ENCODE measurements at places on chromosomes 6 and 20.

DNA sequence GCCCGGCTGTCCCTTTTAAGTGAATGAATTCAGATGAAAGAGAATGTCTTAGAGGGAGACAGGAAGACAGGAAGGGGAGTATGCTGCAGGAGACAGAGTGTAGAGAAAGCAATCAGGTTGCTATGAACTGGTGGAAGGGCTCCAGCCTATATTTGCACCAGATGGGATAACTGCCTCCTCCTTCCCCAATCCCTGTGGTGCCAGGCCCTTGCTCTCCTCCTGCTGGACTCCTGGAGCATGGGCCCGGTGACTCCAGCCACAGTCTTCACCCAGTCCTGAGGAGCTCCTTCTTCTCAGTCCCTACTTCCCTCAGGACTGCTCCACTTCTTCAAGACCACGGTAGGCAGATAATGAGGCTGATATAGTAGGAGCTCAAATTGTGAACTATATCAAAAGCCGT lies 91.8 kb downstream of the TMEM200A start:
- no peak for DNase-seq

GRCh38 chr6:77650098-77650663 lies 2.7 kb upstream of the MEI4 start:
- DNase-seq: no peak

GRCh38 chr20:46307139-46307998 lies 929 bp downstream of the CDH22 start:
- DNase-seq: peak; percentile 47

DNA sequence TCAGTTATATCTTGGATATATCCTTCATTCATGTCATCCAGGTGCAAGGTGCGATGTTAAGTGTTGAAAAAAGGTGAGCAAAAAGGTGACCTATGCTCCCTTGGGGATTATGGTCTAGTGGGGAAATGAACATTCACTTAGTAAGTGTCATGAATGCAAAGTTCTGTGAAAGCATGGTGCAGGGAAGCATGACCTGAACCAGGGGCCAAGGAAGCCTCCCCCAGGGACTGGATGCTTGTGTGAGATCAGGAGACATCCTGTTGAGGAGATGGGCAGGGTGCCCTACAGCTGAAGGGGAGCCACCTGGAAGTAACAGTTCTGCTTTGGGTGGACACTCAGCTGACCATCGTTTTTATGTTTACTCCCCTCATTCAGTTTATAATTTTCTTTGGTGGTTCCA lies 179.5 kb downstream of the SYNDIG1 start:
- DNase-seq: no peak

GRCh38 chr6:30686009-30686907 lies at the start of gene PPP1R18:
PPP1R18 (minus strand) TSS chr6:30686645; CDS start chr6:30686018, 627 bp downstream.
- DNase-seq: peak; percentile 66

DNA sequence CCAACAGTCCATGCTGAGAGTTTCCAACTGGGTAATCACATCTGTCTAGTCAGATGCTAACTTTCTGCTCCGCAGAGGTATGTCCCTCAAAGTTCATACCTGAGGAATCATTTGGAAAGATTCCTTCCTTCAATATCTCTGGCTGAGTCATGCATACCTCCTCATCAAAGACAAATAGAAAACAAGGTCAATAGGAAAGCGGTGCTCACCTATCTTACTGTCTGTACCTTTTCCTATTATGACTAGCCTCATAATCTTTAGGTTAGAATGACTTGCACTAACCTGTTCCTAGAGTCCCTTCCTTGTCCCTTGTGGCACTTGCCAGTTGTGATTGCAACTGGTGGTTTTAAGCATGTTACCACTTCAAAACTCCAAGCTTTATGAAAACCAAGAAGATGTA lies 78.2 kb upstream of the PTPRK start:
- no peak for DNase-seq

DNA sequence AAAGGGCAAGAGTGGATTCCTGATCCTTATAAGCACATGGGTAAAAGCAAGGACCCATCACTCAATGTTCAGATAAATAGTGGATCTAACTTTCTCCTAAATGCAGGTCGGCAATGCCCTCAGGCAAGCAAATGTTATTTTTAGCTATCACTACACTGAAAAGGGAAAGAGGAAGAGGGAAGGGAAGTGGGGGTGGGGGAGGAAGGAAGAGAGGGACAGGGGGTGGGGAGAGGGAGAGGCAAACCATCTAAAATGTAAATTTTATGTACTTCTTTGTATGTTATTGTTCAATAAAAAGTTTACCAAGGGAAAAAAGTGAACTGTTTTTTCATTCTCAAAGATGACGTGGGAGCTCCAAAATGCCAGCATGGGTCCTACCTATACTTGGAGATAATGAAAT lies 44.2 kb downstream of the CHD6 start:
- DNase-seq: no peak

DNA sequence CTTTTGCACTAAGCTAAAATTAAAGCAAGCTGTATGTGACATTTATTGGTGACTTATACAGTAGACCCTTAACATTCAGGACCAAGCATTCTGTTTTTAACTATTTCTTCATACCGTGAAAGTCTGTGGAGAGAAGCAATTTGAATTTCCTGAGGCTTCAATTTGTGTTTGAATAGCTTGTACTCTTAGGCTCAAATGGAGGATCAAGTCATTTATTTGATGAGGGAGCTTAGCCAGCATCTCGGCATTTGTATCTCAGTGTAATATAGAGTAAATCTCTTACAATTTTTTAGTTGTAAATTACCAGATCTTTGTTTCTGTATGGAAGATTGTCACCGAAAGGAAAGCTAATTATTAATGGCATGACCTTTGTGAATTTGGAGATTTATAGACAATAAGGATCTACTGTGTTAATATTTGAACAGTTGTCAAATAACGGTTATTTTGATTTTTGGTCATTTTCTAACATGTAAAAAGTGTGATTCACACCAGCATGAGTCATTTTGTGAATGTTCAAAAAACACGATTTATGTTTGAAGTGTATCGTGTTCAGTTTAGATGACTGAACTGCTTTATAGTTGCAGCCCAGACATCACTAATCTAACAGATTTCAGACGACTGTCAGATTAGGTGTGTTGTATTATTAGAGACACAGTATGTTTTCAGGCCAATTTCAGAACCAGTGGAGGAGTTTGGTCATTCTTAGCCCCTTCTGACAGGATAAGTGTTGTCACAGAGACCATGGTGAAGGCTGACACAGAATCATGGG lies 332.9 kb downstream of the CDKAL1 start:
- DNase-seq: no peak

- DNase-seq: no peak
Observed at GRCh38 chr20:15336011-15336410, 998.6 kb upstream of the FLRT3 start.

DNA sequence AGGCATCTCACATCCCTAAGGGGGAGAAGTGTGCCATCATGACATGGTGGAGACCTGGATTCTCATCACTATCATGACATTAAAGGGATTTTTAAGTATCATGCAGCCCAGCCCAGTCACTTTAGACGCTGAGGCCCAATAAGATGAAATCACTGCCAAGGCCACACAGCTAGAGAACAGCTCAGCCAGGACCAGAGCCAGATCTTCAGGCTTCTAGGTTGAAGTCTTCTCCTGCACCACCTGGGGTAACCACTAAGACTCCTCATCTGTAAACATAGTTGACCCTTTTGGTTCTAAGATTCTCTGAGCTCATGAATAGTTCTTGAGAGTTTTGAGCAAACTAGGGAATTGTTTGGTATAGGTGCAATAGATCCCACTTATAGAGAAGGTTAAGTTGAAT lies 125.1 kb downstream of the TCP11 start:
- DNase-seq: no peak

DNA sequence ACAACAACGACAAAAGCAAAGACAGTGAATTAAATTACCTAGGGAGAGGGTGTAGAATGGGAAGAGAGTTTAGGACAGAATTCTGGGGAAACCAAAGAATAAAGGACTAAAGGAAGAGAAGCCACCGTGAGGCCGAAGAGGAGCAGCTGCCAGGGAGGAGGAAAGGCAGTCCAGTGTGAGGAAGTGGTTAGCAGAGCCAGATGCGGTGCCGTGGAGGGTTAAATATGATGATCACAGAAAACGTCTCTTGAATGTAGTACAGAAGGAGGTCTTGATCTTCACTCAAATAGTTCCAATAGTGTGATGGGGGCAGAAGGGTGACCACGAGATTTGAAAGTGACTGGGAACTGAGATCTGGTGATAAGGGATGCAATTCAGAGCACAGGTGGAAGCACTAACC lies 67.7 kb downstream of the TMEM244 start:
- no peak for DNase-seq

GRCh38 chr20:19943061-19943521 lies 74.1 kb upstream of the NAA20 start:
- DNase-seq: no peak

- no peak for DNase-seq
Observed at GRCh38 chr6:139608466-139609261, 234.2 kb upstream of the CITED2 start.

- no peak for DNase-seq
Observed at GRCh38 chr20:19828232-19828631, 70.2 kb downstream of the RIN2 start.

- DNase-seq: no peak
Observed at GRCh38 chr6:128521282-128521632, 858 bp upstream of the PTPRK start.

DNA sequence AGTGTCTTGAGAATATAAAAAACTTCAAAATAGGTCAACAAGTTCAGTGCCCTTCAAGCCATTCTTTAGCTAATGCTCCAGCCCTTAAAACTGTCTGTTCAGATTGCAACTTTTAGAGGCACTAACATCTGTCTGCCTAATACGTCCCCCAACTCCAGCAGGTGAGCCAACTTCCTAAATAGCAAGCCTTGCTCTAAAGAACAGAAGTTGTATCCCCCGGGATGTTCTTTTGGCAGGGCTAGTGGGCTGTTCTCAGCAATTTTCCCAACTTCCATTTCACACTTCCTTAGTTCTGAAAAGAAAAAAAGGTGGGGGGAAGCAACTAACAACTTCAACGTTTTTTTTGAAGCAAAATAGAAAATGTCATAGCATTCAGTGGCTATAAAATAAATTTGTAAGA lies 290.0 kb upstream of the PTCHD4 start:
- DNase-seq: no peak

DNA sequence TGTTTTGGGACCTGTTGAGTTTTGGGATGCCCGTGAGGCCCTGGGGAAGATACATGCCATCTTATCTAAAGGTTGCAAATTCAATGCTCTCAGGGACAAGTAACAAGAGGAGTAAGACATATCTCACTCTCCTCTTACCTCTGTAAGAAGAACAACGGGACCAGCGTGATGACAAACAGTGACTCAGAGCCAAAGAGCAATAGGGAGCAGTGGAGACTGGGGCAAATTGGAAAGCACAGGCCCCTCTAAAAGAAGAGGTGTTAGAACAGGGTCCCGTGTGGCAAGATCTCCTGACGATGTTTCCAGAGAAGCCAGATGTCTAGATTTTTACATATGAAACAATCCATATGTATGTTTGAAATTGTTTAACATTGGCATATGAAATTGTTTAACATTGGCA lies 11.6 kb downstream of the TP53RK start:
- DNase-seq: no peak

DNA sequence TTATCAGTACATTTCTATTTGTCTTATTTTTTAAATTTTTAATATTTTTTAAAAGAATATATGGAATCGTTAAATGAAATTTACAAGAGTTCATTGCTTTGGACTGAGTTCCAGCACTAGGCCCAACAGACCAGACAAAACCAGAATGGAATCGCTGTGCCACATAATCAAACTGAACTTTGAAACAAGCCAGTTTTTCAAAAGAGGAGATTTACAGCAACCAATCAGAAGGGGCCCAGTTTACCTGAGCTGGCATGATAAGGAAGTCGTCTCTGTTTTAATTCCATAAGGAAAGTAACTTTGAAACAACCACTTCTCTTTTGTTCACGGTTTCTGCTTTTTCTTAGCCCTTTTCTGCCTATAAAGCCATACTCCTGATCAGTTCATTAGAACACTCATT lies 293.6 kb upstream of the FLRT3 start:
- no peak for DNase-seq

GRCh38 chr6:83978324-83978734 lies 55.2 kb upstream of the MRAP2 start:
- DNase-seq: no peak

DNA sequence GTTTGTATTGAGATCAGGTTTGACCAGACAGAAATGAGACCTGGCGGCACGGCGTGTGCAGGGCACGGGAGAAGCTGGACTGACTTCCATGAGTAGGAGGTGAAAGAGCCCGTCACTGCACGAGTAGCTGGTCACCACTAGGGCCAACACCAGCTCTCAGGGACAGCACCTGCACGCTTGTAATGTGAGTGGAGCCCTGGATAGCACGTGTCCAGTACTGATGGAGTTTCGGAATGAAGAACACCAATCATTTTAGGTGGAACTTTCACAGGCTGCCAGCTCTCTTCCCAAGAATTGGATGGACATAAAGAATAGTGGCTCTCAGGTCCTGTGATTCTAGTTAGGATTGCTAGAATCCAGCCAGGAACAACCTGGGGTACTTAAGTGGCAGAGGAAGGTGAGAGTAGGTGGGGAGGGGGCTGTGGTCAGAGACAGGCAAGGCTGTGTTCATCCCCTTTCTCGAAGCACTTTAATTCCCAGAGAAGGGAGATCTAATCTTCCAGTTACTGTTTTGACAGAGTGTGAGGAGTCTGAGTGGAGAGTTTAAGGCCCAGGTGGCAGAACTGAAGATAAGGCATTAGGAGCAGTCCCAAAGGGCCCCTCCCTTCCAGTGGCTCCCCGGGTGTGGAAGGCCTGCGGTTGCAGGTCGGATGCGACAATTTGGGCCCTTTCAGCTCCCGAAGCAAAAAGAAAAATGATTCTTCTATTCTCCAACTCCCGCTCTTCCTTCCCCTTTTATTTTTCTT lies 314.8 kb downstream of the QKI start:
- DNase-seq: no peak

DNA sequence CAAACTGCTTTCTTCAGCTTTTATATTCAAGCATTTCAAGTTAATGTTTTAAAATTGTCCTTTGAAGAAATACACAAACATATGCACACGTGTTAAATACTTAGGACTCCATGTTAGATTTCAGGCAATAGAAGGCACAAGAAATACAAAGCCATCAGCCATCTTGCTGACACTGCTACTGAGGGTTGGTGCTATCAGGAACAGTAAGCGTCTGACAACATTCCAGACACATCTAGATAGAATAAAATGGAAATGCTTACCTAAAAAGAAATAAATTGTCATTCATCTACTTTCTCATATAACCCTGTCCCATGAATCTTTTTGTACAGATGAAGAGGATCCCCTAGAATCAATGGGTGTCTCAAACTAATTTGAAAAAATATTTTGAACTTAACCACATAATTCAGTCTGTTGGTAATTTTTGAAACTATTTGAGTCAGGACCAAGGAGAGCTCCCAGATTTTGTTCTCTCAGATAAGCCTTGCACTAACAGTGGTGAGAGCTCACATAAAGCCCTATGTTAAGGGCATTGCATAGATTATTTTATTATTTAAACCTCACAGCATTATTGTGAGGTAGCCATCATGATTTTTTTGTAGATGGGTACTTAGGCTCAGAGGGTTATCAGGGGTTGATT lies 631.1 kb upstream of the POU3F2 start:
- no peak for DNase-seq

DNA sequence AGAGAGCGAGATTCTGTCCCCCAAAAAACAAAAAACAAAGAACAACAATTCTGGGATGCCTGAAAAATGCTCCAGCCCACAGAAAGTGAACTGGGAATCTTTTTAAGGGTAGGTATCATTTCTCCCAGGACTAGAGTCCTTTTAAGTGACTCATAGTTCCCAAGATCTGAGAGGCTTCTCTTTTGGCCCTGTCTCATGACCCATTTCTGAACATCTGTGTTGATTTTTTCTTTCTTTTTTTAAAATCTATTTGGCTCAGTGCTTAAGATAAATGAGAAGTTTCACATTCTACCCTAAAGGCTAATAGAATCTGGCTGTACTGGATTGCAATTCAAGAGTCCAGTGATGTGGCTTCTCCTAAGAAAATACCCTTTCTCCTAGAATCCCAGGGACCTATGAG lies 217.6 kb upstream of the FOXQ1 start:
- DNase-seq: no peak
